MM.1S (cell line): ENCODE measurements at places on chromosomes 3 and 15.

DNA sequence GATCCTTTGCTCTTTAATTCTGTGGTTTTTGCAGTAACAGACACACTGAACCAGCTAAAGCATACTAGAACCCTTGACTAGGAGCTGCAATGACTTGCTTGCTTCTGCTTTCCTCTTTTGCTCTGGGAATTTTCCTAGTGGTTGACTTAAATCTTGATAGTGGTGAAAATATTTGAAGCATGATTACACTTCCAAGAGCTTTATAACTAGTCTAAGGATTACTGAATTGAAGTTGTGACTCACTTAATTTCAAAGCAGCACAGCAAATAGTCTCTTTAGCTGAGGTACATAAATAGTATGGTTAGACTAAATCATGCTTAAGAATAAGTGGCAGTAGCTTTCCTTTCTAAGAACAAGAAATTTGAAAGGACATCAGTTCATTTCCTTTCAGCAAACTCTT lies 513.5 kb upstream of the GBE1 start:
- DNase-seq: no peak

DNA sequence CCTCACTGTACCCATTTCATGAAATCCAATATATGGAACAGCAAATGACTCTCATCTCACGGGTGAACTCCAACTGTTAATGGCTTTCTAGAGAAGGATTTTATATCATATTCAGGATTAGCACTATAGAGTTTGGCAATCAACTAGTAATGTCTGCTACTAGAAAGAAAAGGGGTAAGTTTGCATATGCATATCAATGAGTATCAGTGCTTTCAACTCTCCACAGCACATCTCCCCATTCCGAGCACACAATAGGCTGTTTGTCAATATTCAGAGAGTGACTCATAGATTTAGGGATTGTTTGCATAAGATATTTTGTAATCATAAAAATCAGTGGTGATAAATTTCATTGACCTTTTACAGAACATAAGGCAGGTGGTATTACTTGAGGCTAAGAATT lies 163.2 kb upstream of the LMCD1 start:
- DNase-seq: no peak

DNA sequence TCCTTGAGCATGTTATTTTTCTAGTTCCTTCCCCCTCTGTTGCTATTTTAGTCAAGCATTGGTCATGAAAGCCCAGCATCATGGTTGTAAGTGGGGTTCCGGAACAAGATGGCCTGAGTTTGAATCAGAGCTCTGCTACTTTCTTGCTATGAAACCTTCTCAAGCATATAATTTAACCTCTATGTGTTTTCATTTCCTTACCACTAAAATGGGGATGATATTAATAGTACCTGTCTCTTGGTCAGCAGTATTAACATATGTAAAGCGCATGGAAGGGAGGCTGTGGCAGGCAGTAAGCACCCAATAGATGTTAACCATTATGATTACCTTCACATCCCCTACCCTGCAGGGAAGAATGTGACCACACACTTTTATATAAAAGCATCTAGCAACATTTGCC lies 14.3 kb upstream of the SPRED1 start:
- DNase-seq: peak; percentile 76

DNA sequence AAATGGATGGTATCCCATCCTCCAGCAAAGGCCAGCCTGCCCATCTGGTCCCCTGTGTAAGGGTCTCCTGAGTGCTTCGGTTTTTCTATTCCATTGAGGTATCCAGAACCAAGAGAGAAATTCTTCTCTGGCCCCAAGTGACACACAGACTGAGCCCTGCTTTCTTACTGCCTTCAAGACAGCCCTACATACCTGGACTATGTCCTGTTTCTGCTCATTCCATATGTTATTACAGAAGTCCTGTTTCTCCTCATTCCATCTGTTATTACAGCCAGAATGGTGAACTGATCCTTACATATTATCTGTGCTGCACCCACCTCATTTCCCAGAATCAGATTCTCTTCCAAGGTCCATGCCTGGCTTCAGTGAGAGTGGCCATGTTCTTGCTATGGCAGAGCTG lies 115.2 kb downstream of the DCLK3 start:
- DNase-seq: no peak

GRCh38 chr15:90465140-90465929 lies 64.4 kb upstream of the CRTC3 start:
- no peak for DNase-seq

DNA sequence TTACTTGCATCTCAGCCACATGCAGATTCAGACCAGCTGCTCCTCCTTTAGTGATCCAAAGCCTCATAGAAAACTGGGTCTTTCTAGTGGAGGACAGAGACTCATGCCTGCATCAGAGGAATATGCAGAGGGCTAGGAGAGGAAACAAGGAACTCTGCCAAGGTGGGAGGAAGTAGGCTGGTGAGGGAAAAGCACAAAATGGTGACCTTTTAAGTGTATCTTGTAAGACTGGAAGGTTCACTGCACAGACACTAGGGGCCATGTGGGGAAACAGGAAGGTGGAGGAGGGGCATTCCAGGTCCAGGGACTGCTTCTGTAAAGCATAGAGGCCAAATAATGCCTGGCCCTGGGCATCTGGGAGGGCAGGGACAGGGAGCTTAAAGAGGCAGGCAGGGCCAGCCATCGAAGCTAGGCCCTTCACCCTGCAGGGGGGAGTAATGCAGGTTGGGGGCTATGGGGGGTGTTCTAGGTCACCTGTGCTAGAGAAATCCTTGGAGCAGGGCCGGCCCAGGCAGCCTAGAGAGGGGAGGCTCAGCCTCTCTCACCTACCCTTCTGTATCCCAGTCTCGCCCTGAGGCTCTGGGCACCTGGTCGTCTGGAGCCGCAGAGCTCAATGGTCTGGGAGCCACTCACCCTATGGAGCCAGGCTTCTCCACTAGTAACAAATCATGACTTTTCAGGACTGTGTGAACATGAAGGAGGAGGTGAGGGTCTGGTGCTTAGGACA lies 117.7 kb downstream of the DNAJB8 start:
- no peak for DNase-seq

- DNase-seq: no peak
These were observed 908.9 kb downstream of the TUSC7 start for GRCh38 chr3:117618462-117618861.

- no peak for DNase-seq
These were observed 54.9 kb upstream of the TBC1D21 start for GRCh38 chr15:73818308-73818985.
